ENCODE measurements at places on chromosomes 11 and 22.

- no peak for DNase-seq
These were observed 40.7 kb downstream of the ARFGAP3 start for GRCh38 chr22:42816336-42816735.

GRCh38 chr22:43440556-43440955, 28.7 kb downstream of the MPPED1 start:
- DNase-seq = no peak

DNA sequence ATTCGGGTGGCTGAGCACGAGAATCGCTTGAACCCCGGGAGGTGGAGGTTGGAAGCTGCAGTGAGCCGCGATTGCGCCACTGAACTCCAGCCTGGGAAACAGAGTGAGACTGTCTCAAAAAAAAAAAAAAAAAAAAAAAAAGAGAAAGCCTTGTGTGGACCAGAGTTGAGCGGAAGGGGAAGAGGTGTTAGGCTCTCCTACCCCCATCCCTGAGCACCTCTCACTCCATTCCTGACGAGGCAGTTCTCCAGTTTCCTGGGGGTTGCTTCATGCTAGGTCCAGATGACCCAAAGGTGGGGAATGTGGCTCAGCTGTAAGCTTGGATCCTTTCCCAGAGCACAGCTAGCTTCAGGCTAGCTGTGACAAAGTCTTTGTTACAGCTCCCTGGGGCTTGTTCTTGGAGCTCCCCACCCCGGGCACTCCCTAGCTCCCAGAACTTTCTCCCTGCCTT, 8.8 kb upstream of the DNAL4 start:
- no peak for DNase-seq

GRCh38 chr11:36086366-36086765, 142.5 kb downstream of the LDLRAD3 start:
- DNase-seq = no peak

GRCh38 chr11:6012035-6012668, 5.4 kb upstream of the OR56A4 start:
- no peak for DNase-seq

DNA sequence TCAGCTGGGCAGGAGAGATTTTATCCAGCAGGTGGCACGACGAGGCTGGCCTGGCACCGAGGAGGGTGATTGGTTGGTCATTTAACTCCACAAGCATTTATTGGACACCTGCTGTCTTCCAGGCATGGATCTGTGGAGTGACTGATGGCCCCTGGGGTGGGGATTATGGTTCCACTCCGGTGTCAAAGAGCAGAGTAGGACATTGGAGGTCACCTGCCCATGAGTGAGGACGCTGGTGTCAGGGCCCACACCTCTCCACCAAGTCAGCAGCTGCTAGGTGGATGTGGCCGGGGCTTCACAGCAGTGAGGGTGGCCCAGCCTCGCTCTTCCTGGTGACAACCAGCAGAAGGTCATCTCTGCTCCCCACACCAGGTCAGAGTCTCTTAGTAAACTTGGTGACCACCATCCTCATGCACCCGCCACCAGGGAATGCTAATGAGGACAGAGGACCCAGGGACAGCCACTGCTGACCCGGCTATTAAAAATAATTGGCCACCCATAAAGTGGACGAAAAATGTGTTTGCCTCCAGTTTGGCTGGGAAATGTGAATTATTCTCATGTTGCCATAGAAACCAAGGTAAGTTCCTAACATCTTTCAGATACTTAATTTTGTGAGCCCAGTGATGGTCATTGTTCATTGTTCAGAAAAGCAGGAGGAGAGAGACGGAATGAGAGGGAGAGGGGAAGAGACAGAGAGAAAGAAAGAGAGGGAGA, 428.7 kb downstream of the TBC1D22A start:
- DNase-seq = no peak

DNA sequence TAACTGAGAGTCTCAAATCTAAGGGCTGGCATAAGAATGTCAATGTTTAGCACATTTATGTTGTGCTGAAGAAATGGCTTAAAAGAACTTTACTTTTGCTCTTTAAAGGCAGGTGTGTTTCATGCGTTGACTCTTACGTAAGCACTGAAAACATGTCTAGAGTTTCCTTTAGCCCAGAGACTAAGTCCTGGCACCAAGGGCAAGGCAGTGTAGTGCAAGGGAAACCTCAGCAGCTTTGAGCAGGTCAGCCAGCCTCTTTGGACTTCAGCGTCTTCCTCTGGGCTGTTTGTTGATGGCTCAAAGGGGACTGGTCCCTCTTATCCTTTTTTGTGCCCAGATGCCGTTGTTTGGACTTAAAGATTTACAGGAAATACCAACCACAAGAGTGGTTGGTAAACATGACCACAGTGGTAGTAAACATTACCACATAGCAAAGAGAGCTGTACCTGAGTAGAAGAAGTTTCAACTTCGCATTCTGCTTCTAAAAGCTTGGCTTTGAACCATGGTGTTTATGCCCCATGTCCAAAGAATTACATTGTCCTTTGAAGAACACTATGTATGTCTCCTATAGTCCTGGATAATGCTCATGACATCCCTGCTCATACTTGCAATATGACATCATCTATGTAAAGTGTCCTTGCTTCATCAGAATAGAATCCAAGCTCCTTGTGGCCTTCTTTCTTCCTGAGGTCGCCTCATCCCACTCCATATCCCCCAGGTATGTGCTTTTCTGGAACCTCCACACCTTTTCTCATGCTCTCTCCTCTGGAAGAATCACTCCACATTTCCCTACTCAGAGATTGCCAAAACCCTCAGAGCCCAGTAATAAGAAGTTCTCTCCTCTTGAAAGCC, 23.5 kb downstream of the TENM4 start:
- DNase-seq = no peak

- no peak for DNase-seq
These were observed 33.0 kb downstream of the MCHR1 start for GRCh38 chr22:40712311-40712710.

DNA sequence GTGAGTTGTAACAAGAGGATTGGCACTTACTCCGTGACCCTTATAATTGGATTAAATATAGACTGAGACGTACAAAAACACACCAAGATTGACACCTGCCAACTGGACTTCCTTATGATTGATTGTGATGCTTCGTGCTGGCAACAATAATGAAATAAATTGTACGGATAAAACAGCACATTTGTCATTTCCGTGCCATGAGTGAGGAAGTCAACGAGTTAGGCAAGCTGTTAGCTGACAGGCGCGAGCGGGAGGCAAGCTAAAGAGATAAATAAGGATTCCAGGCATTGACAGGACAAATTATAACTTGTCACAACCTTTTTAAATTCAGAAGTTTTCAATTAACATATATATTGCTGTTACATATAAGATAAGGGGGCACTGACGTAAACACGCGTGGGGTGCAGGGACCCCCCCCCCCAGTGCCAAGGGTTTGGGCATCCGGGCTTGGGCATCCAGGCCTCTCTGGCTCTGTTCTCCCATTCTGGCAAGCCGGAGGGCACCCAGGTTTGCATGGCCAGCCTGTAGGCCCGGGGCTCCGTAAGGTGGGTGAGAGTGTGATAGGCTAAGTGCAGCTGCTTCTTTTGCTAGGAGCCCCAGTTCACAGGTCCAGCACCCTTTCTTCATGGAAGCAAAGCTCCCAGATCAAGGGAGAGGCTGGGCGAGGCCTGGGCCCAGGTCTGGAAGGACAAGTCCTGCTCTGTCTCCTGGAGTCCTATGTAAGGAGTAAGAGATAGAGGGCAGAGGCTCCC, 11.2 kb upstream of the PAX6 start:
- DNase-seq = no peak

GRCh38 chr22:24433828-24434470, 6.5 kb downstream of the ADORA2A start:
- peak; percentile 27 for DNase-seq

DNA sequence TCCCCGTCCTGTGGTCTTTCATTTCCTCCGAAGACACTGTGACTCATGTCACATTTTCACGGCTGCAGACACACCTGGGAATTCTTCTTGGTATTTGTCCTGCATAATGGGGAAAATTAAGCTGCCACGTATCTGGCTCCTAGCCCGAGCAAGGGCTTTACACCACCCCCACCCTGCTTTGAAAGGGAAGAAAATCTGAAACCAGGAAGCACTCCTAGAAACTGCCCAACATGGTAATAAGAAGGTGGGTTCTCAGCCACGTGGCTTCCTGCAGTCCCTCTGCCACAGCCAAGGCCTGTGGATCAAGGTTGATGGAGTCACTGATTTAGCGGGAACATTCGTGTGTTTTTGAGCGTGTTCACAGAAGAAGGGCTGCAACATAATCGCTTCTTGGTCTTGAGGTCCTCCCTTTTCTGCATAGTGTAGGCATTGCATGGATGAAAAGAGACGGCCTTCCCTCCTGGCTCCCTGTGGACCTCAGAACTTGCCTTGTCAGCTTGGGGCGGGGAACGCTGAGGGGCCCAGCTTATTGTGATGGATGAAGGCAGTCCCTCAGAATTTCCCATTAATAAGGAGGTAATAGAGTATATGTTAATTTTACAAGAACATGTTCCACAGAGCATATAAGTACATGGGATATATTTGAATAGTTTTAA, 292.0 kb downstream of the NTM start:
- DNase-seq = no peak

DNA sequence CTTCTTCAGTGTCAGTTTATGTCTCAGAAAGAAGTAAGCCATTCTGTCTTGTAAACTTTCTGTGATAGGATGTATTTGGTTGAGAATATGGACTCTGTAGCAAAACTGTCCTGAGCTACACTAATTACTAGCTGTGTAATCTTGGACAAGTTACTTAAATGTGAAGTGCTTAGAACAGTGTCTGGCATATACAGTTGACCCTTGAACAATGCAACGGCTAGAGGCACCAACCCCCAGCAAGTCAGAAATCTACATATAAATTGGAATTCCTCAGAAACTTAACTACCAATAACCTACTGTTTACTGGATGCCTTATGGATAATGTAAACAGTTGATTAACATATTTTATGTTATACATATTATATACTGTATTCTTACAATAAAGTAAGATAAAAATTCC, 68.7 kb upstream of the GRK2 start:
- DNase-seq = no peak

DNA sequence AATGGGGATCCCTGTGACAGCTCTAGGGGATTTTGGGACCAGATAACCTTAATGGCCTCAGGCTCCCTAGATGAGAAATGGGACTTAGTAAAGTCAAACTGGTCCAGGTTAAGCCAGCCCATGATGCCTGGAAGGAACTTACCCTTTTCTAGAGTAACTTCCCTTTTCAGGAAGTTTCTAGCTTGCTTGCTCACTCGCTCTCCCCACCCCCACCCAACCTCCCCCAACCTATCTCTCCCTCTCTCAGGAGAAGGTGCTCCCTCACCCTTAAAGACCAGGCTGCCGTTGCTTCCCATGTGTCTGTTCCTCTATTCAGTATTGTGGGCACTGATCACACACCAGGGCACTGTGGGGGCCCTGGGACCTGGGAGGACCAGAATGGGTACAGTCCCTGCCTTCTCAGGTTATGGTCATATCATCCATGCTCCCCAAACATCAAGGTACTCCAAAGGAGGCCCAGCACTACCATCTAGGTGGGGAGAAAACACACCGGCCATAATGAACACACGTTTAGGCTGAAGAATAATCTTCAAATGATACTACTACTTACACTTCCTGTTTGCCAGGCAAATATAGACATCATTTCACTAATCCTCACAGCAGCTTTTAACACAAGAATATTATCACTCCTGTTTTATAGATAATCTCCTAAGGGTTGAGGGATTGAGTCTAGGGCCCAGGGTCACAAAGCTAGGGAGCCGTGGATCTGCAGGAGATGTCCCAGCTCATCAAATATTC, 18.2 kb downstream of the KCNQ1OT1 start:
- no peak for DNase-seq

DNA sequence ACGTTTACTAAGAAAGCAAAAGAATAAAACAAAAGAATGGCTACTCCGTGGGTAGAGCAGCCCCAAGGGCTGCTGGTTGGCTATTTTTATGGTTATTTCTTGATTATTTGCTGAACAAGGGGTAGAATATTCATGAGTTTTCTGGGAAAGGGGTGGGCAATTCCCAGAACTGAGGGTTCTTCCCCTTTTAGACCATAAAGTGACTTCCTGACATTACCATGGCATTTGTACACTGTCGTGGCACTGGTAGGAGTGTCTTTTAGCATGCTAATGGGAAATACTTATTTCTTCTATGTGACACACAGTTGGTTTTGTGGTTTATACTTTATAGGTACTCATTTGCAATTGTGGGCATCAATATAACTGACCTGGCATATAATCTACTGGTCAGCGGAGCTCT, 56.3 kb downstream of the SLN start:
- no peak for DNase-seq

- DNase-seq = no peak
These were observed 13.1 kb downstream of the MLC1 start for GRCh38 chr22:50072167-50072555.
